ENCODE measurements at places on chromosomes 11 and 22. TPM values are rescaled to one million over a fixed set of nuclear protein-coding genes. Genes with fewer than 3 reads are reported as not detected.

DNA sequence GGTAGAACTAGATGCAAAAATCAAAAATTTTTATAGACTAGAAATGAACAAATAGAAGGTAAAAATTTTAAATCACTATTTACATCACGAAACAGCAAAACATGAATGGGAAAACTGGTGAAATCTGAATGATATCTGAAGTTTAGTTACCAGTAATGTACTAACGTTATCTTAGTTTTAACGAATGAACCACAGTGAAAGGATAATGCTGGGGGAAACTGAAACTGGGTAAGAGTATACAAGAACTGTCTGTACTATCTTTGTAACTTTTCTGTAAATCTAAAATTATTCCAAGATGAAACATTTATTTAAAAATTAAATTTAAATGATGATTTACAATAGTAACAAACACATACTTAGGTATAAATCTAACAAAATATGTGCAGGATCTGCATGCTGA lies 7.4 kb downstream of the GDPD4 start:
- H3K27me3 ChIP-seq = no peaks in the 10 kb centered on the region
- H3K4me3 ChIP-seq = no peak overlapping the region
- no peaks in the 10 kb centered on the region for H3K4me1 ChIP-seq
- no peak for DNase-seq
- no peak overlapping the region for H3K27ac ChIP-seq

DNA sequence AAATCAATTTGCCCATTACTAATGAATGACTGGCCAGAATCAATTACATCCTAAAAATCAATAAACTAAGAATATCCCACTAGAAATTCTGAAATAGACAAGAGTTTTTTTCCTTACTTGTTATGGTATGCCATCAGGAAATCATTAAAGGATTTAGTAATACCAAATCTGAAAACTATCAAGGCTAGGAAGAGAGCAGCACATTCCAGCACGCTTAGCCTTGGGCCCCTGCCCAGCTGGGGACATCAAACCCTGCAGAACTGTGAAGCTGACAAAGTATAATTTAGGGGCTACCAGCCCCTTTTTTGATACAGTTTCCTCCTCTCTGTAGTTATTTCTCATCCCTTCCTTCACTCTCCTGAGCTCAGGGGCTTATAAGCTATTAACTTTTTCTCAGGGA lies 247.8 kb upstream of the ZC3H12C start:
- no peaks in the 10 kb centered on the region for H3K4me1 ChIP-seq
- H3K27ac ChIP-seq = no peak overlapping the region
- H3K27me3 ChIP-seq = no peaks in the 10 kb centered on the region

GRCh38 chr22:44280665-44281188 lies 32.0 kb downstream of the SHISAL1 start:
- H3K4me3 ChIP-seq = no peak overlapping the region
- H3K36me3 ChIP-seq = peaks cover 4% of the 10 kb centered on the region
- peaks cover 7% of the 10 kb centered on the region for H3K4me1 ChIP-seq
- no peak for DNase-seq
- no peak overlapping the region for H3K27ac ChIP-seq

- H3K4me1 ChIP-seq = no peaks in the 10 kb centered on the region
- no peak overlapping the region for H3K4me3 ChIP-seq
- no peaks in the 10 kb centered on the region for H3K36me3 ChIP-seq
- H3K27ac ChIP-seq = no peak overlapping the region
- no peak for DNase-seq
These were observed 122.4 kb downstream of the WT1 start for GRCh38 chr11:32312865-32313403.

Gene CCDC81
- total RNA-seq = under 0.01 TPM

DNA sequence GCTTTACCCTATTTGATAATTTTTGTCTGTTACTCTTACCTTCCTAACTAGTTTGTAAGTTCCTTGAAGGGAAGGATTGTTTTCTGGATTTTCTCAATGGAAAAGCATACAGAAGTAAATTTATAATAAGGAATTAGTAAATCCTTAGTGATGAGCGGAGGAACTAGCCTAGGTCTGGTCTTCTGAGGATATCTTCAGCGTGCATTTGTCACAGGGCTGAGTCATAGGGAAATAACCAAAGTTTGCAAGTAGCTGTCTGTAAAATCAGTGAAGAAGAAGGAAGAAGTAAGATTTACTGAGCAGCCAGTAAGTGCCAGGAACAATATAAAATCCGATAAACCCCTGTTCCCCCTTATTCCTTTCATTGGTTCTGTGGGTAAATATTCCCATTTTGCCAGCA lies 162.7 kb upstream of the SORL1-AS1 start:
- DNase-seq = no peak
- peaks cover 7% of the 10 kb centered on the region for H3K4me1 ChIP-seq
- peaks cover 7% of the 10 kb centered on the region for H3K36me3 ChIP-seq
- no peak overlapping the region for H3K27ac ChIP-seq

All from esophagus muscularis mucosa (tissue), 4 donors.